GM12864 (cell line): ENCODE measurements at places on chromosomes 2 and 18.

DNA sequence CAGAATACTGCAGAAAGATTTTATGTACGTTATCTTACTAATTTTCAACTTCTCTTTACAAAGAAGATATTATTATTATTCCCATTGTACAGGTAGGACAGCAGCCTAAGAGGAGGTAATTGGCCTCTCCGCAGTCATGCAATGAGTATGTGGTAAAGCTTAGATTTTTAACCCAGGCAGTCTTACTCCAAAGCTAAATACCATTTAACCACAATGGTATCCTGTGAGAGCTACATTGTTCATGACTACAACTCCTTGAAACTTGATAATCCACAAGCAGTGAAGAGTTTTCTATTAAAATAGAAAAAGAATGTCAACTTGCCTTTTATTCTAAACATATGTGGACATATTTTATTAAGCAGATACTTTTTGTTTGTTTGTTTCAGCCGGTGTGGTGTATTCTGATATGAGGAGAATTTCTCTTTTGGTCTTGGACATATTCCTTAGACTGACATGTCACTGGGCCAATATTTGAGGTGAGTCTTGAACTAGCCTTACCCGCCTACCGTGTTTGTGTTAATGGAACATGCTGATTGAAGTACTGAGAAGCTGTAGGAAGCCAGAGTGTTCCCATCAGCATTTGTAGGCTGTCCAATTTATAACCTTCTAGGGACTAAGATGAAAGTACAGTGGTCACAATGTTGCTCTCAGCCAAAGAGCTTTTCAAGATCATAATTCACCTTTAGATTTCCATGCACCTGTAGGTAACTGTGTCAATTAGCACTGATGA lies 293.9 kb upstream of the DCC start:
- DNase-seq, result no peak

GRCh38 chr2:188819792-188820191 lies 154.4 kb upstream of the COL3A1 start:
- DNase-seq, result no peak

GRCh38 chr2:18436503-18437005 lies 123.9 kb downstream of the RDH14 start:
- no peak for DNase-seq

DNA sequence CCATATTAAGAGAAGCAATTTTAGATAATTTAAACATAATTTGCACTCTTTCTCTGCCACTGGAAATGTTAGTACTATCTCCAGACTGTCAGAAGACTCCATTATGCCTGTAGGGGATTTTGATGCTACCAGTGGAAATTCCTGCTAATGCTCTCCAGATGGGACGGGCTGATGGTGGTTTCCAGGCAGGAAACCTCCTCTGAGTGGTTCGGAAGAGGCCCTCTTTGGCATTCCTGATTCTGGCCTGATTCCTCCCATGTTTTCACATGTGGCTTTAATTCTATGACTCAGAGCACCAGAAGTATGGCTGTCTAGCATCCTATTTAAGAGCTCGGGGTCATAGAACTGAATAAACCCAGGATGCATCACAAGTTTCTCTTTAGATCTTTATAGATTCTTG lies 70.9 kb upstream of the ST6GAL2 start:
- no peak for DNase-seq

DNA sequence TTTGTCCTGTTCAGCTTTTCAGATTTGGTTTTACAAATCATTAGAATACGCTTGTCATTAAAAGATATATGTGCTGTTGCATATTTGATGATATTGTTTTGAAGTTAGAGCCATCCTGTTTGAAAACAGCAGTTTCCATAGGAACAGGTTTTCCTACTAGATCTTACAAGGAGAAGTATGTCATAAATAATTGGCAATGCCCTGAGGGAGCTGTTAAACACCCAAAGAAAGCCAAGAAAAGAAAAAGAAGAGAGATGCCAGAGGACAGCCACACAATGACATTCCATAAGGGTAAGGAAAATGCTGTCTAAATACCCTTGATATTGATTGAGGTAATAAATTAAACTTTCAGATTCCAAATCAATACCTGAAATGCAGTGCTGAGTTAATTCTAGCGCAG lies 392.2 kb upstream of the CRIM1 start:
- DNase-seq, result no peak

DNA sequence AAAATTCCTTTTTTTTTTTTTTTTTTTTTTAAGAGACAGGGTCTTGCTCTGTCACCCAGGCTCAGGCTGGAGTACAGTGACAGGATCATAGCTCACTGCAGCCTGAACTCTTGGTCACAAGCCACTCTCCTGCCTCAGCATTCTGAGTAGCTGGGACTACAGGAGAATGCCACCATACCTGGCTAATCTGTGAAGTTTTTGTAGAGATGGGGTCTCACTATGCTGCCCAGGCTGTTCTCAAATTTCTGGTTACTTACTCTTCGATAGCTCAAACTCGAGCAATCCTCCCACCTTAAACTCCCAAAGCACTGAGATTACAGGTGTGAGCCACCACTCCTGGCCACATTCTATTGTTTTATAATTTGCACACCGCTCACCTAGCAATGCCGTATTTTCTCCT lies 27.0 kb downstream of the RNF149 start:
- DNase-seq, result no peak
